ENCODE measurements at places on chromosomes 3 and 15.
A peak's percentile ranks its signal among the peaks of the same experiment; 100 is the strongest.

DNA sequence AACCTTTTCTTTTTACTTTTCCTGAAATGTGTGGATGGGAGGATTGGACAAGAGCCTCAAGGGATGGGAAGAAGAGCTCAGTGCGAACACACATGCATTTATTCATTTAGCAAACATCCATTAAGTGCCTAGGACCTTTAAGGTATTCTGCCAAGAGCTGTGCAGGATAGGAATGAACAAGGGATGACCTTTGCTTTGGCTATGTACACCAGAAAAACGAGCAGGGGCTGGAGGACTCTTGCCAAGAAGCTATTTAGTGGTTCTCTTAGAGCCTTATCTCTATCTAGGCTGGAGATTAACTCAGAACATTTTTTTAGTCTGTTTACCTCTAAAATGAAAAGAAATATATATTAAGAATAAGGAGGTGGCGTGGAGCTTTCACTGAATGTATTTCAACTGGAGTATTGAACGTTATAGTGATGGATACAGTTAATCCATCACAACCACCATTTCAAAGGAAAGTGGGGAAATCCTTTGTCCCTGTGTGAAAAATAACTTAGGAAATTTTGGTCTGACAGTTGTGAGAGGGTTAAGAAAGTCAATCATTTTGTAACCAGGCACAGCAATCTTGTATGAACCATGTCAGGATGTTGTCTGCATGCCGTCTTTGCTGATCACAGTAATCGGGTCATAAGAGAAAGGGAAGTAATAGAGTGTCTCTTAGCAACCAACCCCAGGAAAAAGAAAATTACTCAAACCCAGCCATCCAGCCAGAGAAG, 279.0 kb downstream of the LPP start:
- H3K36me3 ChIP-seq, result peaks cover 16% of the 10 kb centered on the region
- no peak for DNase-seq
- H3K27ac ChIP-seq, result no peak overlapping the region
- no peak overlapping the region for H3K4me3 ChIP-seq

DNA sequence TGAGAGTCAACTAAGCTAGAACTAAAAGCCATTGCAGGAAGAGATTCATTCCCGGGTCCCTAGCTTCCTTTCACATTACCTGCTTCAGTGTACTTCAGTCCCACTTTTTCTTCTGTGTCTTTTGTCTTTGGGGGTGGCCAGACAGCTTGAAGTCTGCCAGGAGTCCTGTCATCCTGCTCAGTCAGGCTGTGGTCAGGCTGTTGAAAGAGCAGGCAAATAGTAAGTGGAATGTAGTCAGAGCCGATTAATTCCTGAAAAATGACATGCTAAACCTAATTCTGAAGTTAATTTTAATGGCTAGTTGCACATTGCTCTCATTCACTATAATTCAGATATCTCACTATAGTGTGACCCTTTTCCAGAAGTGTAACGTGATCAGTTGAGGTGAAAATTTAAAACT, 129.6 kb downstream of the FMN1 start:
- no peak overlapping the region for H3K4me3 ChIP-seq
- H3K27ac ChIP-seq, result 0 out of 2 replicates have a peak overlapping the region, but pooled peaks have one; percentile 3
- peaks cover 57% of the 10 kb centered on the region for H3K4me1 ChIP-seq
- peak; percentile 32 for DNase-seq
- no peaks in the 10 kb centered on the region for H3K36me3 ChIP-seq

DNA sequence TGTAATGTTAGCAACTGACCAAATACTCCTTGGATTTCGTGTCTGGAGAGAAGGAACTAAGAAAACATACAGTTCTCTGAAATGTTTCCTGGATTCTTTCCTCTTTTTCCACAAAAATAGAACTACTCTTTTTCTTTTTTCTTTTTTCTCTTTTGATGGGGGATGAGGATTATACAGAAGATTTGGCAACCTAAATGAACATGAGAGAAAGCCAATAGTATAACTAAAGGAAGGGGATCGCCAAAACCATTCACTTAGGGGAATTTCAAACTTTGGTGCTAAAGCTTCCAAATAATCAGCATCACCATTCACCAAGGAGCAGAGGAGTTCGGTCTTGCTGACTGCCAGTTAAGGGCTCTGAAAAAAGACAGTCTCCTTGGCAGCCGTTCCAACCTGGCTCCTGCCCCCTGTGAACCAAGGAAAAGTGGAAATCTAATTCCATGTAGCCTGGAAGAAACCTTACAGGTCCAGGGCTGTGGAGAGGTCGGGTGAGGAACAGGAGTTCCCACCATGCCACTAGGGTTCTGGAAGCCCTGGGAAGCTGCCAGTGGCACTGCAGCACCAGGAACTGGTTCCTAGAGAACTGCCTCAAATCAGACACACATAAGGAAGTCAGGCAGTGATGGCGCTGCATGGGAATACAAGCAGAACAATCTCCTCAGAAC, 176.9 kb downstream of the TNIK start:
- H3K4me3 ChIP-seq, result no peak overlapping the region
- H3K4me1 ChIP-seq, result peaks cover 17% of the 10 kb centered on the region

DNA sequence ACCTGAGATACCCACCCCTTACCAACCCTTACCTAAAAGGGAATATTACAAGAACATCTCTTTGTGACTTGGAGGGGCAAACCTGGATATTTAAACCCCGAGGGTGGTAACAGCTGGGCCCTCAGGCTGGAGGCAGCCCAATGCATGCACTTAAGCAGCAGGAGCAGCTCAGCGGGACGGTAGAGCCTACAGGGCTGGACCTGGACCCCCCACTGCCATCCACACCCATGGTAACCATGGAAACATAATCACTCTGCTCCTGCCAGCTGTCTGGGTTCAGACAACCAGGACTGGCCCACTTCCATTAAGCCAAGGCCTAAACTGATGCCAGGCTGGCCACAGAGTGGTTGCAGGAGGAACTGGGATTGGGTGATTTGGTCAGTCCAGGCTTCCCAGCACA, 52.8 kb downstream of the ETFA start:
- H3K36me3 ChIP-seq, result peaks cover 60% of the 10 kb centered on the region
- no peak overlapping the region for H3K4me3 ChIP-seq
- H3K27ac ChIP-seq, result no peak overlapping the region
- no peak for DNase-seq
- no peaks in the 10 kb centered on the region for H3K27me3 ChIP-seq

- peaks cover 39% of the 10 kb centered on the region for H3K4me1 ChIP-seq
- no peaks in the 10 kb centered on the region for H3K27me3 ChIP-seq
- H3K27ac ChIP-seq, result no peak overlapping the region
- H3K36me3 ChIP-seq, result no peaks in the 10 kb centered on the region
Observed at GRCh38 chr15:74399511-74400312, 32.3 kb upstream of the CYP11A1 start.

- no peak overlapping the region for H3K4me3 ChIP-seq
- H3K27me3 ChIP-seq, result no peaks in the 10 kb centered on the region
- H3K27ac ChIP-seq, result no peak overlapping the region
- H3K36me3 ChIP-seq, result no peaks in the 10 kb centered on the region
Observed at GRCh38 chr3:43723121-43723734, 32.5 kb downstream of the ABHD5 start.

DNA sequence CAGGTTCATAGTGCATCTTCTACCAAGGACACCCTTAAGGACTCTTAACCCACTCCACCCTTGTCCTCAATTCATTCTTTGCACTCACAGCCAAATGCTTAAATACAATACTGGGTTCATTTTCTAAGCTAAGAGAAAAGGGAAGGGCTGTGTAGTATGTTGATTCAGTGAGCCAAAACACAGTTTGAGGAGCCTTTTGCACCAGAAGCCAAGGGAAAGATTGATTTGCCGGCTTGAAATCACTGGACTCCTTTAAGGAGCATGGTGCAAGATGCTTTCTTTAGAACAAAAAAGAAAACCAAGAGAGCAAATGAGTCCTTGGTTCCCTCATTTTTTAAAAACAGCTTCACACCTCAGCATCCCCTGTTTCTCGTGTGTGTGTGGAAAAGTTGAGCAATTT, 47.8 kb downstream of the BOC start:
- no peaks in the 10 kb centered on the region for H3K4me1 ChIP-seq
- DNase-seq, result no peak
- H3K27me3 ChIP-seq, result no peaks in the 10 kb centered on the region
- no peak overlapping the region for H3K4me3 ChIP-seq
- no peaks in the 10 kb centered on the region for H3K36me3 ChIP-seq
- no peak overlapping the region for H3K27ac ChIP-seq

GRCh38 chr3:34106879-34107278, 308.4 kb downstream of the PDCD6IP start:
- H3K4me1 ChIP-seq, result no peaks in the 10 kb centered on the region
- H3K4me3 ChIP-seq, result no peak overlapping the region
- H3K27me3 ChIP-seq, result no peaks in the 10 kb centered on the region
- no peaks in the 10 kb centered on the region for H3K36me3 ChIP-seq
- no peak overlapping the region for H3K27ac ChIP-seq
- DNase-seq, result peak; percentile 5

DNA sequence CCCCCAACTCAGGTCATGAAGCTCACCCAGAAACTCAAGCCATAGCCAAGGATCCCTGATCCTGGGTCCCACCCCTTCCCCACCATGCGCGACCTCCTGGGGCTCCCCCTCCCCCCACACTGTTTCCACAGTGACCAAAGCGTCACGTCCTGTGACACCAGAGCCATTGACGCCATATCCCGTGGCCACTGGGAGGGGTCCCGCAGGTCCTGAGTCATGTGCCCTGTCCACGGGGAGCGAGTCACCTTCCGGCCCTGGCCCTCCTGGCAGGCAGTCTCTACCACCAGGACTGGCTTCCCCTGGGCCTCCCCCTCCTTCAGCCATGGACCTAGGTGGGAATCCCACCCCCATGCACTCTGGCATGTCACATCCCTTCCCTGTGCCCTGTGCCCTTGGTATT, 15.6 kb downstream of the SEMA3F start:
- peak overlapping the region; percentile 42 for H3K27ac ChIP-seq
- H3K4me1 ChIP-seq, result peaks cover 9% of the 10 kb centered on the region
- H3K36me3 ChIP-seq, result no peaks in the 10 kb centered on the region
- H3K27me3 ChIP-seq, result no peaks in the 10 kb centered on the region
- no peak overlapping the region for H3K4me3 ChIP-seq
- no peak for DNase-seq

GRCh38 chr15:95105229-95105628, 873.9 kb downstream of the MCTP2 start:
- H3K4me1 ChIP-seq, result no peaks in the 10 kb centered on the region
- no peaks in the 10 kb centered on the region for H3K27me3 ChIP-seq
- H3K4me3 ChIP-seq, result no peak overlapping the region
- H3K27ac ChIP-seq, result no peak overlapping the region

GRCh38 chr3:13009132-13009945, 63.9 kb downstream of the IQSEC1 start:
- no peaks in the 10 kb centered on the region for H3K4me1 ChIP-seq
- no peaks in the 10 kb centered on the region for H3K36me3 ChIP-seq
- no peak overlapping the region for H3K4me3 ChIP-seq
- no peak for DNase-seq
- no peaks in the 10 kb centered on the region for H3K27me3 ChIP-seq
- no peak overlapping the region for H3K27ac ChIP-seq

DNA sequence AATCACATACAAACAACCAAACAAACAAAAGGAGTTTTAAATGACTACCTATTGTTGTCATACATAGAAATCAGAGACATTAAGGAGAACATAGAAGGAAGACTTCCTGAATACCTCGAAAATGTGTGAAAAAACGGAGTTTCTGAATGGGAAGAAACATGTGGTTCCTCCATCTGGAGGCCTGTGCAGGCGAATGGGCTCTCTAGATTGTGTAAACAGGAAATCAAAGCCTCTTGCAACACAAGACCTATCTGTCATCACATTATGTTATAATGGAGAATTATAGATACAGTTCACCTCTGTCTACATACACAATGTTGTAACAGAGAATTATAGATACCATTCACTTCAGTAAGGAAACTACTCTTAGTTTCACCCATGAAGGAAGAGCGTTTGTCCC, 44.1 kb downstream of the RUBCN start:
- H3K27me3 ChIP-seq, result no peaks in the 10 kb centered on the region
- H3K4me3 ChIP-seq, result no peak overlapping the region
- no peak overlapping the region for H3K27ac ChIP-seq
- H3K4me1 ChIP-seq, result no peaks in the 10 kb centered on the region

GRCh38 chr15:93495799-93496637, 407.0 kb upstream of the RGMA start:
- no peaks in the 10 kb centered on the region for H3K27me3 ChIP-seq
- no peak overlapping the region for H3K27ac ChIP-seq
- H3K36me3 ChIP-seq, result no peaks in the 10 kb centered on the region
- no peak for DNase-seq
- no peaks in the 10 kb centered on the region for H3K4me1 ChIP-seq

- peaks cover 6% of the 10 kb centered on the region for H3K4me1 ChIP-seq
- H3K36me3 ChIP-seq, result peaks cover 56% of the 10 kb centered on the region
- no peak overlapping the region for H3K27ac ChIP-seq
Observed at GRCh38 chr3:52468336-52468735, 12.9 kb downstream of the NISCH start.

DNA sequence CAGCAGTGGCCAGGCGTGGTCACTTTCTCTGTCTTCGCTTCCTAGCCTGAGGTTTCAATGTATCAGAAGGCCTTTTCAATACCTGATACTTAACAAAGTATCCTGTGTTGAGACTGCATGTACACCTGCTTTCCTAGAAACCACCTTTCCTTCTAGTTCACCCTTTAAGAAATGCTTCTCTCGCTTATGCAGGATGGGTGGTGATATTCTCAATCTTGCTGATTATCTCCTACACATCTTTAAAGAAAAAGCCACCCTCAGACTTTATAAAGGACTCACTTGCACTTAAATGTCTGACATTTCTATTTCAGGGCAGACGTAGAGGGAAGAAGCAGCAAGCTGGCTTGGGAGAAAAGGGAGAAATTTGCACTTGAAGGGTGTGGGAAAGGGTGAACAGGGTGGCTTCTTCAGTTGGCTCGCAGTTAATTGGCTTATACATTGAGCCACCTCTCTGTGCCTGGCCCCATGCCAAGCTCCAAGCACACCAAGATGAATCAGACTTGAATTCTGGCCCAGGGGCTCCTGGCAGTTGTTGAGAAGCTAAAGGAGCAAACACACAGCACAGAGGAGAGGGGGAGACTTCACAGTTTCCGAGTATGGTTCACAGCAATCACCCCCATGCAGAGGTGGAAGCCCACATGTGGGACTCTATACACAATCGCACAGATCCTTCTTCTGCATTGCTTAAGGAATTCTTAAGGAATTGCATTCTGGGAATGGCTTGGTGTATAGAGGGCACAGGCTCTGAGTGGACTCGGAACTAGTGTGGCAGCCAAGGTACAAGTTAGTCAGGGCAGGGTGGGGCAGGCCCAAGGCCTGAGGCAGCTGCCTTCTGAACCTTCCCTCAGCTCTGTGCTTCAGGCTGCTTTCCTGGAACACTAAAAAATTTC, 1.3 kb downstream of the ARL6IP5 start:
- H3K4me3 ChIP-seq, result peak overlapping the region; percentile 74
- H3K27me3 ChIP-seq, result no peaks in the 10 kb centered on the region
- peaks cover 86% of the 10 kb centered on the region for H3K4me1 ChIP-seq

DNA sequence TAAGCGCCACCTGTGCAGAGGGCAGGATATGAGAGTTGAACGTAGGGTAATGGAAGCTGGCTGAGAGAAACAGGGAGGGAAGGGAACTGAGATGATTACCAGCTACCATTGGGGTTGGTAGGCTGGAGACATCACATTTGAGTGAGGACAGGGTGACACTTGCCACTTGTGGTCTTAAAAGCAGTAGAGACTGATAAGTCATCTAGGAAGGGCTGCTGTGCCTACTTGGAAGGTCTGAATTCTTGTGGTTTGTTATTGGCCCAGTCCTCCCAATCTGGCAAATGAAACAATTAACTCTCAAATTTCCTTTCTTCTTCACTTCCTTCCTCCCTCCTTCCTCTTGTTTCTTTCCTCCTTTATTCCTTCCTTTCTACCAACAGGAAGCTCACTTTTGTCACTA, 46.8 kb downstream of the COL6A5 start:
- no peak overlapping the region for H3K27ac ChIP-seq
- no peaks in the 10 kb centered on the region for H3K4me1 ChIP-seq
- H3K27me3 ChIP-seq, result no peaks in the 10 kb centered on the region
- no peak overlapping the region for H3K4me3 ChIP-seq

All from SJSA1 (cell line).